ENCODE measurements at places on chromosomes 1 and 21.

DNA sequence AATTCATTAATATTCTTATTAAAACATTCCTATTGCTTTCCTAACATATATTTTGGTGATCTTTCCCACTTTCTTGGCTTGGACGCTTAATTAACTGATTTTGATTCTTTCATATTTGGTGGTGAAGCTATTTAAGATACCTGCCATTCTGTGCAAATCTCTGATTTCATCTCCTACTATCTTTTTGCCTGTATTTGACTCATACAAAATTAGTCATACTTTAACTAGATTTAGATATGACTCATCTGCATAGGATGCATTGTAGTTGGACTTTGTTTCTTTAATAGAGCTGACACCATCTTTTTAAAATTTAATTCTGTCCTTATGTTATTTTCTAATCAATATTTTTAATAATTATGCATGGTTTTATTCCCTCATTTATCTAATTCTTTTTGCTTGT, 93.8 kb upstream of the PLPPR4 start:
- no peak for DNase-seq

GRCh38 chr1:165592945-165593823, 37.9 kb upstream of the MGST3 start:
- DNase-seq = peak; percentile 84

DNA sequence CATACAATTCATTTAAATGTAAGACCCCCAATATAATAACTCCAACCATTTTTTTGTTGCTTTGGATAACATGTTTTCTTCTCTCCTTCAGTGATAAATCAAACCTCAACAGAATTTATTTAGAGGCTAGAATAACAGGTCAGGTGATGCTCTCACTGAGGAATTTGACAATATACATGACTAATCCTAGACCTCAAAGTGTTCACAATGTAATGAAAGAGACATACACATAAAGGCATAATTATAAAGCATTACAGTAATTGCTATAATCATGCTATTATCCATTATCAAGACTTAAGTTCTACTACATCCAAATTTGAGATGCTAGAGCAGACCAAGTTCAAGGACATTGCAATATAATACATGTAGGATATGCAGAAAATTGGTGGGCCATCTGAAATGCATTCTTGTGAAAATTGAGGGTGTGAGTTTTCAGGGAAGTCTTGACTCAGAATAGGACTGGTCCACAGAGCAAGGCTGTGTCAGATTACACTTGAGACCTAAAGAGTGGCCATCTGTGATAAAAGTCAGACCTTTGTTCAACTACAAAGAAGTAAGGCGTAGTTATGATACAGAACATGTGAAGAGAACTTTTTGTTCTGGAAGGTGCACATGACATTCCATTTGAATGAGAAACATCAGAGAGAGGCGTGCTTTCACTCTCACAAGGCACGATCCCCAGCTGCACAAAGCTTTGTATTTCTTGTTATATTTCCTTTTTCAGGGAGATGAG, 45.5 kb downstream of the UTP25 start:
- no peak for DNase-seq

- no peak for DNase-seq
Measured at GRCh38 chr1:175192111-175192629, 406 bp downstream of the KIAA0040 start.

GRCh38 chr1:113770031-113770430, 10.7 kb upstream of the PHTF1 start:
- no peak for DNase-seq

- no peak for DNase-seq
Measured at GRCh38 chr1:93964096-93964776, 55.0 kb upstream of the GCLM start.

DNA sequence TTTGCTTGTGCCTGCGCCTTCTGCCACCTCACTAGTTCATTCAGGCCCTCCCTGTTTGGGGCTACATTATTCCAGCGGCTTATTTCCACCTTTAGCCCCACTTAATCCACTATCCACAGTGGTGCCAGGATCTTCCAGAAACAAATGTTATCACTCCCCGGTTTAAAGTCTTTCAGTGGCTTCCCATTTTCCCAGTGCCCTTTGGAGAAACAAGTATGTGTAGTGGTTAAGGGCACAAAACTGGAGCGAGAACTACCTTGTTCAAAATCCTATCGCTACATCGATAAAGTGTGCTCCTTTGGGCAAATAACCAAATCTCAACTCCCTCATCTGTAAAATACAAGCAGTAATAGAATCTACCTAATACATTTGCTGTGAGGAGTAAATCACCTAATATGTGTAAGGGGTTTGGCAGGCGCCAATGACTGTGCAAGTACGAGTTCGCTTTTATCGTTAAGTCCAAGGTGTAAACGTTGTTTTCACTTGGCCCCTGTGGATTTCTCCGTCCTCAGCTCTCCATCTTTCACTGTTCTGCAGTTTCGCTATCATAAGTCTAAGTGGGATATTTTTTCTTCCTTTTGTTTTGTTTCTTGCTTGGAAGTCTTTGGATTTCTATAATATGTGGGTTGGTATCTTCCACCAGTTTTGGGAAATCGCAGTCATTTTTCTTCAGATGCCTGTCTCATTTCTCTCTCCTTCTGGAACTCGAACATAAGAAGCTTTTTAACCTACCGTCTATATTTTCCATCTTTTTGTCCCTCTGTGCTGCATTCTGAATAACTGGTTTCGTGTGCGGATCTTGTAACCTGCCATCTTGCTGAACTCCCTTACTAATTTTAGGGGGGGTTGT, 844 bp upstream of the MEAF6 start:
- no peak for DNase-seq

DNA sequence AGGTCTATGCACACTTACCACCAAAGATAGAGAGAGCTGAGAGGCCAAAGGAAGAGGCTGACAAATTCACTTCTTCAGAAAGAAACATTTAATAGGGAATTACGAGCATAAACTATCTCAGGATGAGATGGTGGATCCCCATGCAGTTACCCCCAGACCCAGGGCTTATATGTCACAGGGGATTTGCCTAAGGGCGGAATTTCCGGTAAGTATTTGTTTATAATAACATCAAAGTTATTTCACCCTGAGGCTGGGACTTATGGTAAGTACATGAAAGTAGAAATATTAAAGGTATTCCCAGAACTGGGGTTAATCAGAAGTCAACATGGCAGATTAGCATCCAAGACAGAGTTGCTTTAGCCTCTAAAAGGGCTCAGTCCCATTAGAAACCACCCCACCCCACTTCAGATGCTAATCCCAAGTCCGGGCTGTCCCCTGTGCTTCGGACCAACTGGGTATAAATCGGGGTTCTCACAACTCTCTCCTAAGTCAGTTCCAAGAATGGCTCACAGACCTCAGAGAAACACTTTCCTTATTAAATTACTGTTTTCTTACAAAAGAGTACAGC, 247.4 kb upstream of the ZP4 start:
- DNase-seq = no peak

GRCh38 chr21:37074546-37074945, 1.5 kb downstream of the TTC3 start:
- DNase-seq = no peak

DNA sequence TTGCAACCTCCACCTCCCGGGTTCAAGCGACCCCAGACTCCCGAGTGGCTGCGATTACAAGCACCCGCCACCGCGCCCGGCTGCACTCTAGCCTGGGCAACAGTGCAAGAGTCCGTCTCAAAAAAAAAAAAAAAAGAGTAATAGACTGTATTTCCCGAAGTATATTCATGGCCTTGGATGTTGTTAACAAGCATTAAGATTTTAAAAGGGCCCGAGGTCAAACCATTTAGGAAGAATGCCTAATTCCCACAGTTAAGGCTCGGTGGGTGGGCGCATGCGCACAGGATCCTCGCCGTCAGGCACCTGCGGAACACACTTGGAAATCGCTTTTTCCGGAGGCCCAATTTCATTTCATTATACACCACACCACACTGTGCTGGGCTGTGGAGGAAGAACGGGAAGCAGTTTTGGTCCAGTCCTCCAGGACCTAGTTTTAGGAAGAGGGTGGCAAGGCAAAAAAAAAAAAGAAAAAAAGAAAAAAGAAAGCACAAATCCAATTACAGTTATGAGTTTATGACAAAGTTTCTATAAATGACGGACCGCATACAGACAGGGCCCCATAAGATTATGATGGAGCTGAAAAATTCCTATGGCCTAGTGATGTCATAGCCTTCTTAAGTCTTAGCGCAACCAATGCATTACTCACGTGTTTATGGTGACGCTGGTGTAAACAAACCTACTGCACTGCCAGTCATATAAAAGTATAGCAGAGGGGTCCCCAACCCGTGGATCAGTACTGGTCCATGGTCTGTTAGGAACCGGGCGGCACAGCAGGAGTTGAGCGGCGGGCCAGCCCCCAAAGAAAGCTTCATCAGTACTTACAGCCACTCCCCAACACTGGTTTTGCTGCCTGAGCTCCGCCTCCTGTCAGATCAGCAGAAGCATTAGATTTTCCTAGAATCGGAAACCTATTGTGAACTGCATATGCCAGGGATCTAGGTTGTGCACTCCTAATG, 38.2 kb downstream of the H3-3A start:
- peak; percentile 39 for DNase-seq

GRCh38 chr1:170707117-170707516, 43.2 kb downstream of the PRRX1 start:
- no peak for DNase-seq

GRCh38 chr1:34787461-34788420, 5.1 kb upstream of the GJA4 start:
- no peak for DNase-seq

DNA sequence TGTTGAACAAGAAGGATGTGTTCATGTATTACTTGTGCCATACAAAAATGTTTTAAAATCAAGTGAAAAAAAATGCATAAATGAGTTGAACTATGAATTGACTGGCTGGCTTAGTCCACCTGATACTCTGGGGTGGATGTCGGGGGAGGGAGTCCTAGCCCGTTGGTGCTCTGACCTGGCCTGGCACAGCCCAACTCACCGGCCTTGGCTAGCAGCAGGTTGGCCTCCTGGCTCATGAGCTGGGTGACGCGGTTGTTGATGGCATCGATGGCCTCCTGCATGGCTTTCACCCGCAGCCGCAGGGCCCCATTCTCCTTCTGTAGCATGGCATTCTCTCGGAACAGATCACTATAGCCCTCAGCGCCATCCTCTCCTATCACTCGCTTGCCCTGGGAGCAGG, 21.6 kb downstream of the KIF21B start:
- DNase-seq = no peak

GRCh38 chr1:54583871-54584270, 35.8 kb downstream of the ACOT11 start:
- no peak for DNase-seq

DNA sequence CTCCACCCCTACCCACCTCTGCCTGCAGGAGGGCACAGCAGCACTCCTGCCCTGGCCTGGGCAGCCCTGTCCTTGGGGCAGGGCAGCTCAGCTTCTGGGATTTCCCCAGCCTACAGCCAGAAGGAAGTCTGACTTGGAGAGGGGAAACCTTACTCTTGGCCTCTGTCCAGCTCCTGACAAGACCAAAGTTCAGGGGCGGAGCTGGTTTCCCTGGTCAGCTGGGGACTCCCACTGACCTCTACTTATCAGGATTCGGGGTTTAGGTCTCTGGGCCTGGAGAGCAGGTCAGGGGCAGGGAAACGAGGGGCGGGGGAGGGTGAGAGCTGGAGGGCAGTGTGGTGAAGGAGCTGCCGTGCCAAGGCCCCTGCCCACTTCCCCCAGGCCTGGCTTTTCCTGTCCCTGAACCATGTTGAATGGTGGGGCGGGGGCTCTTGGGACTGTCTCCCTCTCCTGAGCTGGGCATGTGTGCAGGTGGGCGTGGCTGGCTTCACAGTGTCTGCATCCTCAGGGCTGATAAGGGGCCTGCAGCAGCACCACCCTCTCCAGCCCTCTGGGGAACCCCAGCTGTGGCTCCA, 16.8 kb upstream of the ETV3 start:
- peak; percentile 40 for DNase-seq

GRCh38 chr1:172494166-172494565, 38.8 kb upstream of the SUCO start:
- no peak for DNase-seq

DNA sequence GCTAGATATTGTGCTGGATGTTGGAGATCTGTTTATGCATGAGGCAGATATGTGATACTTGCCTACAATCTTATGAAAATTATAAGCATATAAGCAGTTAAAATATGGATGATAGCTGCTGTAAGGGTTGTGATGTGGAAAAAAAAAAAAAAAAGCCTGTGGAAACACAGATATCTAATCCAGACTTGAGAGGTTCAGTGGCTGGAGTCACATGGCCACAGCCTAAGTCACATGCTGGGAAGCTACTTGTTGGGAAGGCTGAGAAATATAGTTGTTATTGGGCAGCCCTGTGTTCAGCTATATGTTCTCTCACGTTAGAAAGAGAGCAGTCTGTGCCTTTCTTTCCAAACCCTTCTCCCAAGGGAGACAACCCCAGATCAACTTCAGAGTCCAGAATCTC, 15.1 kb downstream of the RAVER2 start:
- no peak for DNase-seq

- DNase-seq = no peak
Measured at GRCh38 chr1:244393604-244394176, 58.0 kb downstream of the ADSS2 start.

DNA sequence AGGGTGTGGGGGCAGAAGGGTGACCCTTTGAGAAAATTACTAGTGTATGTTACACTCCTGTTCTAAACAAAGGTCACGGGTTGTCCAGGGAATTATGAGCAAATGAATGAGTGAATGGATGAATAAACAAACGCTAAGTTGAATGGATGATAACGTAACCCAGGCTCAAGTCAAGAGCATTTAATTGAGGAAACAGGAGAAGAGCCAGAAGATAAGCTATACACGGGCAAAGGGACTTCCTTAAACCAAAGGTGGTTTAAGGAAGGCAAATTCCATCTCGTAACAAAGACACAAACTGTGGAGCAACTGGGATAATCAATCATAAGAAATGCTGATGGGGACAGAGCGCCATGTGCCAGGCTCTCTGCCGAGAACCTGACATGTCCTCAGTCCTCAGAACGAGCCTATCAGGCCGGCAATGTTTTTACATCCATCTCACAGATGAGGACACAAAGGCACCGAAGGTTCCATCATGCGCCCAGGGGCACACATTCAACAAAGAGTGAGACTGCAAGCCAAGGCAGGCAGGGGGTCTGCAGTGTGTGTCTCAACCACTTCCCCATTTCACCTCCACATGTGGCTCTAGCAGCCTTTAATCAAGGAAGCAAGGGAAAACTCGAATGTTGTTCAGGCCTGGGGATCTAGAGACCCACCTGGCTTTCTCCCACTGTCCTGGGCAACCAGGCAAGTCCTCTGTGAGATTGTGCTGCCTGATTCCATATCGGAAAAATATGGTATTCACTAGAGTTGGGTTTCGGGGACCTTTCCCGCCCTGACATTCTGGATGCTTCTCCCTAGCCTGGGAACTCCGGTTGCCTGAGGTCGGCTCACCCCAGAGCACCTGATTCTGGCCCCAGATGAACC, 126.8 kb upstream of the EDN2 start:
- no peak for DNase-seq
